ENCODE measurements at places on chromosomes 11 and 22.

DNA sequence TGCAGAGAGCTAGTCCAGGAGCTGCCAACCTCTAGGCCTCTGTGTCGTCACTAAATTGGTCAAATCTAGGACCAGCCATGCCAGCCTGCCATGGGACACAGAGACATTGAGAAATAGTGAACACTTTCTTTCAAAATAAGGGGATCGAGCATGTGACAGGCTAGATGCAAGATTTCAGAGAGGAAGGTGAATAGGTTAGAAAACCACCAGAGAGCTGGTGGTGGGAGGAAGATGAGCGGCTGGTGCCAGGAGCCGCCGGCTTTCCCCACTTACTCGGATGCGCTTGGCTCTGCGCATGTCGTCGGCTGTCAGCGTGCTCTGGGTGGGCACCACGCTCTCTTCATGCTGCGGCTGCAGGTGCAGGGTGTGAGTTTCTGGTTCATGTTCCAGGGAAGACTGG is 35.4 kb upstream of the NFRKB start:
- no peaks in the 10 kb centered on the region for H3K27me3 ChIP-seq
- no peak overlapping the region for H3K4me3 ChIP-seq
- peaks cover 28% of the 10 kb centered on the region for H3K36me3 ChIP-seq
- H3K27ac ChIP-seq, result no peak overlapping the region
- no peaks in the 10 kb centered on the region for H3K4me1 ChIP-seq
- no peak for DNase-seq

GRCh38 chr22:18147791-18148190 is 2.2 kb upstream of the USP18 start:
- H3K27ac ChIP-seq, result no peak overlapping the region
- H3K4me3 ChIP-seq, result no peak overlapping the region
- H3K36me3 ChIP-seq, result no peaks in the 10 kb centered on the region
- no peaks in the 10 kb centered on the region for H3K27me3 ChIP-seq
- DNase-seq, result no peak

DNA sequence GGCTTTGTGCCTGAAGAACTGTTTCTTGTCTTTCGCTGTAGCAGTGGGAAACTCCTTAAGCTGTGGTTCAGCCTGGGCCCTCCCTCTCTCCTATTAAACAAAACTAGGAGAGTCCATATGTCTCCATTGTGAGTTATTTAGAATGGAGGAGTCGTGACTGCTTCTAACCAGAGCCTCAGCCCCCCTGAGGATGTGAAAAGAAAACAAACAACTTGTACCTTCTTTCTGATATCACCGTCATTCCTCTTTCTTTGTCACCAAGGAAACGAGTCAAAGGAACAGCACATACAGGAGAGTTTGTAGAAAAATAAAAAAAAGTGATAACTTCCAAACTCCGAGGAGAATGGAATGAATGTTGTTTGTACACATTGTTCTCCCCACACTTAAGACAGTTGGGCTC is 11.6 kb upstream of the EXT2 start:
- H3K27me3 ChIP-seq, result no peaks in the 10 kb centered on the region
- H3K4me3 ChIP-seq, result no peak overlapping the region
- H3K36me3 ChIP-seq, result no peaks in the 10 kb centered on the region
- no peak overlapping the region for H3K27ac ChIP-seq
- H3K4me1 ChIP-seq, result no peaks in the 10 kb centered on the region

DNA sequence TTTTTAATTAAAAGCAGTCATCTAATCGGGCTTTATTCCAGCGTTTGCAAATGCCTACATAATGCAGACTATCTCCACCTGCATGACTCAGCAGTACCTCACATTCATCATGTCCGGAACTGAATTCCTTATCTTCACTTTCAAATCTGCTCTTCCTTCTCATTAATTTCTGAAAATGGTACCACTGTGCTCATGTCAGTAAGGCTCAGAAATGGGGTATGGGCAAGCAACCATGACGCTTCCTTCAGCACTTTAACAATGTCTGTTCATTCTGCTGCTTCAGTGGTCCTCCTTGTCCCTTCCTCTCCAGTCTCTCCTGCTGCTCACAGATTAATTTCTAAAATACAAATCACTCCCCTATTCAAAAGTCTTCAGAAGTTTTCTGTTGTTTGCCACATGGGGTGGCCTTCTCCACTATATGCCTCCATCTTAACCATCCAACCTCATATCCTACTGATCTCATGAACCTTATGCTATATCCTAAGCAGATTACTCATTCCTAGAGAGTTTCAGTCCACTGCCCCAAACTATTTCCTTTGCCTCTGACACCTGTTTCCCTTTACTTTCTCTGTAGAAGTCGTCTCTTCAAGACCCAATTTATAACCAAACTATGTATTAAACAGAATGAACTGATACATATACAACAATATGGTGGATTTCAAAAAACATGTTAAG is 7.0 kb downstream of the GTF2H1 start:
- no peak overlapping the region for H3K27ac ChIP-seq
- H3K36me3 ChIP-seq, result no peaks in the 10 kb centered on the region
- no peak overlapping the region for H3K4me3 ChIP-seq
- peaks cover 6% of the 10 kb centered on the region for H3K4me1 ChIP-seq
- no peak for DNase-seq
- no peaks in the 10 kb centered on the region for H3K27me3 ChIP-seq

DNA sequence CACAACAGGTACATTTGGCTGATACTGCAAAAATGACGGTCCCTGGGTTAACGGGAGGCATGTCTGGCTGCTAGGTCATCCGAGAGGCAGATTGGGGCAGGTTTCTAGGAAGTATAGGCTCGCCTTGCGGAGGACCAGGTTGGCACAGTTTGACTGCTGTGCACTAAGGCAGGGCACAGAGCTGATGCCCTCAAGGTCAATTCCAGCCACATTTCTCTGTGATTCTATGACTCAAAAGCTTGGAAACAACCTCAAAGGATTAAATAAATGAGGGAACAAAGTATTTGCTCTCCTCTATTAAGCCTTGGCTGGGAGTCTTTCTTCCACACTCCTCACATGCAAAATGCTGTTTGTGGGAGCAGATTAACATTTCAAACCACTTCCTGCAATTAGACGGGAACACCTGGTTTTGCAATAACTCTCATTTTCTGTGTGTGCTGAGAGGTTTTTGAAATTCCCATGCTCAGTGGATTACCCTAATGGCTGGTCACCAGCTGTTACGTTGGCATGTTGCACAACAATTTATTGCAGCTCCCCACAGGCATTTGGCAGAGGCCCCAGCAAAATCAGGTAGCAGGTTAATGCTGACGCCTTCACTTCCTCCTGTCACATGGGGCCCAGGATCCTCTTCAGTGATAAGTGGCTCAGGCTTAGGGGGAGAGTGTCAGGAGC is 61.0 kb upstream of the PLET1 start:
- H3K4me1 ChIP-seq, result peaks cover 24% of the 10 kb centered on the region
- no peaks in the 10 kb centered on the region for H3K27me3 ChIP-seq
- peak; percentile 94 for DNase-seq
- H3K27ac ChIP-seq, result peak overlapping the region; percentile 71

GRCh38 chr11:111460856-111461255 is 51.3 kb downstream of the BTG4 start:
- H3K36me3 ChIP-seq, result no peaks in the 10 kb centered on the region
- DNase-seq, result no peak
- no peaks in the 10 kb centered on the region for H3K27me3 ChIP-seq
- H3K4me3 ChIP-seq, result no peak overlapping the region
- H3K27ac ChIP-seq, result no peak overlapping the region
- H3K4me1 ChIP-seq, result no peaks in the 10 kb centered on the region

DNA sequence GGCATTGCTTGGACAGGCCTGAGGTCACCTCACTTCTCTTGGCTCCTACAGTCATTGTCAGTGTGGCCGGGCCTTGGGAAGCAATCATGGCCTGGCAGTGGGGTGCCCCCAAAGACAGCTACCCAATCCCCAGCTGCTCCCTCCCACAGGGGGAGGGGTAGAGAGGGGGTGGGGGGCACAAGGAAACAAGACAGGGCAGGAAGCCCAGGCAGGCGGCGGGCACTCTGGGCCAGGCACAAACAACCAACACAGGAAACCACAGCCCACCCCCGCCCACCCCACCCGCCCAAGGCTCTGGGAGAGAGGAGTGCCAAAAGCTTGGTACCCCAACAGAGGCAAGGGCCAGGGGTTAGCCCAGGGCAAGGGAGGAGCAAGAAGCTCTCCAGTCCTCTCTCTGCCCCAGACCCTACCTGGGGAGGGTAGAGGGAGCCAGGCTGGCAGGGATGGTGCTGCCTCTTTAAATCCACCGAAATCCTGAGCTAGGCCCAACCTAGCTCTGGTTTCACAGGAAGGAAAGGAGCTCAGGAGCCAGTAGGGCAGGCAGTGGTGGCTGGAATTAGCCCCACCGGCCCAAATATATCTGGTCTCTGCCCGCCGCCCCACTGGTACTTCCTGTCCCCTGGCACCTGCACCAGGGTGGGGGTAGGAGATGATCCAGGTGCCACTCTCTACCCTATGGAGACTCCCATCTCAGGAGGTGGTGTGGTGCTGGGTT is 12.2 kb downstream of the BCL9L start:
- H3K27me3 ChIP-seq, result no peaks in the 10 kb centered on the region
- H3K27ac ChIP-seq, result peak overlapping the region; percentile 99
- H3K36me3 ChIP-seq, result no peaks in the 10 kb centered on the region
- H3K4me1 ChIP-seq, result peaks cover 45% of the 10 kb centered on the region
- no peak overlapping the region for H3K4me3 ChIP-seq

- H3K27me3 ChIP-seq, result no peaks in the 10 kb centered on the region
- no peaks in the 10 kb centered on the region for H3K4me1 ChIP-seq
- H3K27ac ChIP-seq, result no peak overlapping the region
- H3K36me3 ChIP-seq, result no peaks in the 10 kb centered on the region
- no peak overlapping the region for H3K4me3 ChIP-seq
These were observed 446.8 kb downstream of the TMEM135 start for GRCh38 chr11:87484566-87484965.

DNA sequence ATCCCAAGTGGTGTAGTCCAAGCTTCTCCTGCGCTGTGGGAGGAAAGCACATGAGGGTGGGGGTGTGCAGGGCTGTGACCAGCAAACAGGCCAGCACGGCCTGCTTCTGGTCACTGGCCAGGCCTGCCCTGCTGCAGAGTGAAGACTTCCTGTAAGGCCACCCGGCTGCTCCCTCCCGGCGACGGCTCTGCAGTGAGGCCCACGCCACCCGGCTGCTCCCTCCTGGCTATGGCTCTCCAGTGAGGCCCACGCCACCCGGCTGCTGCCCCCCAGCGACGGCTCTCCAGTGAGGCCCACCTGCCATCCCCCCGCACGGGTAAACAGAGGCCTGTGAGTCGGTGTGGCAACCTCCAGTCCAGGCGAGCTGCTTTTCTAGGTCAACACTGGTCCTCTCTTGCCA is 31.4 kb upstream of the BRSK2 start:
- DNase-seq, result no peak
- H3K4me1 ChIP-seq, result no peaks in the 10 kb centered on the region
- no peaks in the 10 kb centered on the region for H3K36me3 ChIP-seq
- peaks cover 37% of the 10 kb centered on the region for H3K27me3 ChIP-seq
- no peak overlapping the region for H3K27ac ChIP-seq

DNA sequence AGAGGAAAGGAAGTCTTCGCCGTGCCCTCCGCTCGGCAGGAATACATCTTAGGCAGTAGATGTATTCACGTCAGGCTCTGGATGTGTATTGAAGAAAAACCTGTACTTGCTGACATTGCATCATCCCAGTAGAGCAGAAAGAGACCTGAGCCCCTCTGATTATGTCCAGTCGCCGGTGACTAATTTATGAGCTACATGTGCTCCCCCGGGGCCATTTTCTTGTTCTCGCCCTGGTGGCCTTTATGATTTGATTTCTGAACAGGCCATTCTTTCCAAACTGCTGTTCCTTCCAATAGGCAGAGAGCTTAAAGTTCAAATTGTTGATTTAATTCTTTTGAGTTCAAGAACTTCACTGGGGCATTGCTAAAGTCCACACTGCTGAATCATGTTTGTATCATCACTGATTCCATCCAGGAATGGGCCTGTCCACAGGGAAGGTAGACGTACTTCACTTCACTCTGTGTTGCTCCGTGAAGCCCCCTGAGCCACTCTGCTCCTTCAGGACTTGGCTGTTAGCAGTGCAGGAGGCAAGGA is 137.3 kb upstream of the RASSF10 start:
- no peaks in the 10 kb centered on the region for H3K27me3 ChIP-seq
- H3K4me1 ChIP-seq, result no peaks in the 10 kb centered on the region
- H3K4me3 ChIP-seq, result no peak overlapping the region
- H3K27ac ChIP-seq, result no peak overlapping the region
- H3K36me3 ChIP-seq, result no peaks in the 10 kb centered on the region

GRCh38 chr11:74307434-74307833 is 4.0 kb downstream of the P4HA3 start:
- no peak for DNase-seq
- H3K4me3 ChIP-seq, result no peak overlapping the region
- no peaks in the 10 kb centered on the region for H3K36me3 ChIP-seq
- peaks cover 2% of the 10 kb centered on the region for H3K4me1 ChIP-seq
- H3K27ac ChIP-seq, result no peak overlapping the region

- H3K4me1 ChIP-seq, result no peaks in the 10 kb centered on the region
- H3K4me3 ChIP-seq, result no peak overlapping the region
- no peaks in the 10 kb centered on the region for H3K27me3 ChIP-seq
- no peaks in the 10 kb centered on the region for H3K36me3 ChIP-seq
- H3K27ac ChIP-seq, result no peak overlapping the region
- DNase-seq, result no peak
These were observed 12.6 kb upstream of the RFPL2 start for GRCh38 chr22:32217465-32217864.

DNA sequence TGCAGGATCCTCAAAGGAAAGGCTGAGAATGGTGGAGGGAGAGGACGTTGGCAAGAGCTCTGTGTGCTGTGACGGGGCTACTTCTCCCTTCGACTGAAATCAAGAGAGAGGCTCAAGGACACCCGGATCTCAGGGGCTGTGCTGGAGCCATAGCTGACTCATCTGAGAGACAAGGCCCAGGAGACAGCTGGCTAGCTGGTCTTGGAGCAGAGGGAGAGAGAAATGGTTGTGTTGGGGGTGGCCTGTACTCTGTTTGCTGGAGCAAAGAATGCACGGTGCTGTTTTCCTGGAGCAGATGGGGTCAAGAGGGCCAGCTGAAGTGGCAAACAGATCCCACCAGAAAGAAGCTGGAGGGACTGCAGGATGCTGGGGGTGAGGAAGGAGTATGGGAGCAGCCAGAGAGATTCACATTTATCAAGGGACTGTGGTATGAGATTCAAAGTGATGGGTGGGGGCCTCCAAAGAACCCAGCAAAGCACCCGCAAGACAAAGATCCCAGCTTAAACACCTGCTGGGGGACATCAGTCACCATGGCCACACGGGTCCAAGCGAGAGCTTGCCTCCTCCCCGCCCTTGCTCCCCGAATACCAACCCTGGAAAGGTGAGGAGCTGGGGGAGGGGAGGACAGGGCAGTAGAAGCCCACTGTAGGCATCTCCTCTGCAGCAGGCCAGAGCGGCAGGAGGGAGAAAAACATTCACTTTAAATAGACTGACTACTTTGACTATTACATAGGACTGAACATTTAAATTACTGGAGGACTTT is 40.8 kb downstream of the MAP6 start:
- no peak for DNase-seq
- no peak overlapping the region for H3K27ac ChIP-seq
- H3K4me1 ChIP-seq, result peaks cover 7% of the 10 kb centered on the region
- H3K4me3 ChIP-seq, result no peak overlapping the region
- H3K27me3 ChIP-seq, result no peaks in the 10 kb centered on the region

DNA sequence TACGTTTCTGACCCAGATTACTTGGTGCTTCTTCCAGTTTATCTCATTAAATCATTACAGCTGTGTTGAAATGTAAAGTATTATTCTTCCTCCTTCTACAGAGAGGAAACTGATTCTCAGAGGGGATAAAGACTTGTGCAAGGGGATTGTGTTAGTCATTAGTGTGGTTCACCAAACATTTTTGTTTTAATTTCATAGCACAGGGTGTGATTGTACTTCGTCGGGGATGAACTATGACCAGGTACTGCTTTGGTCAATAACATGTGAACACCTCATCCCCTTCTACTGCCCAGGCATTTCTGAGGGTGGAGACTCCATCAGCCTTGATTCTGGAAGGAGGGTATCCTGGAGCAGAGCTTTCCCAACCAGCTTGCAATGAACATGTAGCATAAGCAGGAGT is 120.2 kb upstream of the ALX4 start:
- H3K4me1 ChIP-seq, result no peaks in the 10 kb centered on the region
- no peak overlapping the region for H3K27ac ChIP-seq
- no peaks in the 10 kb centered on the region for H3K36me3 ChIP-seq
- no peak for DNase-seq
